Astrocyte (in vitro differentiated cells and primary cell): ENCODE measurements at places on chromosomes 5 and 9. TPM values are rescaled to one million over a fixed set of nuclear protein-coding genes. Genes with fewer than 3 reads are reported as not detected.

The DMRT1 gene
- not detected in 2 replicates for total RNA-seq

The SPATA6L gene
- total RNA-seq: 2.8 and 3.6 TPM in 2 replicates

The C9orf153 gene
- total RNA-seq: not detected in 2 replicates

The ENC1 gene
- total RNA-seq: 363 and 389 TPM in 2 replicates

The CAAP1 gene
- total RNA-seq: 16.3 and 16.7 TPM in 2 replicates

The PPP2R2B gene
- total RNA-seq: 2.4 and 5.2 TPM in 2 replicates

The FGFR4 gene
- 3.8 and 4.8 TPM in 2 replicates for total RNA-seq

The PCDHA4 gene
- 9.5 and 9.6 TPM in 2 replicates for total RNA-seq

The DRD1 gene
- 0.14 and 0.23 TPM in 2 replicates for total RNA-seq

The IL4 gene
- total RNA-seq: not detected in 2 replicates

The C9 gene
- 0.07 TPM in 1 of 2 replicates, not detected in the other for total RNA-seq

The OTP gene
- total RNA-seq: 0.16 and 0.17 TPM in 2 replicates

The ZNF879 gene
- 1.6 and 1.9 TPM in 2 replicates for total RNA-seq

The ACER2 gene
- 6.0 and 7.4 TPM in 2 replicates for total RNA-seq

The TOMM5 gene
- 125 and 137 TPM in 2 replicates for total RNA-seq

The EIF4EBP3 gene
- 2.4 and 3.6 TPM in 2 replicates for total RNA-seq

The ENDOG gene
- 17.8 and 18.6 TPM in 2 replicates for total RNA-seq

The CNTNAP3B gene
- 2.6 and 3.6 TPM in 2 replicates for total RNA-seq

The ZNF366 gene
- total RNA-seq: not detected in 2 replicates

The MYOT gene
- not detected in 2 replicates for total RNA-seq

The IL5 gene
- total RNA-seq: not detected in 2 replicates

The ABCA1 gene
- total RNA-seq: 109 and 125 TPM in 2 replicates

The IL33 gene
- not detected in 2 replicates for total RNA-seq

The CLTA gene
- total RNA-seq: 386 and 424 TPM in 2 replicates

The ENTR1 gene
- 71.5 and 71.7 TPM in 2 replicates for total RNA-seq

The CTXN3 gene
- not detected in 2 replicates for total RNA-seq

The PALM2AKAP2 gene
- 58.1 and 61.3 TPM in 2 replicates for total RNA-seq

The SPIN1 gene
- total RNA-seq: 63.9 and 74.1 TPM in 2 replicates

The BTNL3 gene
- not detected in 2 replicates for total RNA-seq

The TAF1L gene
- 0.02 TPM in 1 of 2 replicates, not detected in the other for total RNA-seq

The ZMYND19 gene
- total RNA-seq: 31.1 and 34.0 TPM in 2 replicates

The RNF208 gene
- 4.3 and 4.9 TPM in 2 replicates for total RNA-seq

The SOX30 gene
- 0.14 and 0.19 TPM in 2 replicates for total RNA-seq

The FRMPD1 gene
- 0.05 and 0.07 TPM in 2 replicates for total RNA-seq

The PCDHA1 gene
- total RNA-seq: not detected in 2 replicates

The SLC6A7 gene
- not detected in 2 replicates for total RNA-seq

The LMNB1 gene
- 8.1 and 12.7 TPM in 2 replicates for total RNA-seq

The ANKRD31 gene
- total RNA-seq: 0.07 and 0.14 TPM in 2 replicates

The CD74 gene
- total RNA-seq: 9.1 and 15.7 TPM in 2 replicates

The ZDHHC11B gene
- 0.23 and 0.29 TPM in 2 replicates for total RNA-seq

The PCDHB15 gene
- total RNA-seq: 1.3 and 1.6 TPM in 2 replicates

The CYSRT1 gene
- 1.2 and 1.3 TPM in 2 replicates for total RNA-seq

The SNCAIP gene
- total RNA-seq: 0.84 and 1.7 TPM in 2 replicates

The UBE2D2 gene
- total RNA-seq: 161 and 169 TPM in 2 replicates

The FOXD4L6 gene
- 0.18 TPM in 1 of 2 replicates, not detected in the other for total RNA-seq

The OLFM1 gene
- total RNA-seq: 5.5 and 6.3 TPM in 2 replicates

The PCDHGA1 gene
- 0.17 and 0.27 TPM in 2 replicates for total RNA-seq

The IRGM gene
- total RNA-seq: not detected in 2 replicates

The PRSS3 gene
- not detected in 2 replicates for total RNA-seq

The SLC6A18 gene
- not detected in 2 replicates for total RNA-seq

The IFNA2 gene
- not detected in 2 replicates for total RNA-seq

The F2RL2 gene
- total RNA-seq: 23.4 and 26.0 TPM in 2 replicates

The SLC1A3 gene
- total RNA-seq: 20.9 and 23.8 TPM in 2 replicates

The MARVELD2 gene
- total RNA-seq: 10.1 and 10.6 TPM in 2 replicates

The MSX2 gene
- total RNA-seq: 5.6 and 12.0 TPM in 2 replicates

The GRM6 gene
- total RNA-seq: not detected in 2 replicates

The PCDHGA2 gene
- total RNA-seq: 0.14 and 0.17 TPM in 2 replicates

The CAMK2A gene
- 1.2 and 1.6 TPM in 2 replicates for total RNA-seq
